ENCODE measurements at places on chromosomes 6 and 20.

- no peak for DNase-seq
Observed at GRCh38 chr6:89506716-89507617, 74.0 kb downstream of the ANKRD6 start.

DNA sequence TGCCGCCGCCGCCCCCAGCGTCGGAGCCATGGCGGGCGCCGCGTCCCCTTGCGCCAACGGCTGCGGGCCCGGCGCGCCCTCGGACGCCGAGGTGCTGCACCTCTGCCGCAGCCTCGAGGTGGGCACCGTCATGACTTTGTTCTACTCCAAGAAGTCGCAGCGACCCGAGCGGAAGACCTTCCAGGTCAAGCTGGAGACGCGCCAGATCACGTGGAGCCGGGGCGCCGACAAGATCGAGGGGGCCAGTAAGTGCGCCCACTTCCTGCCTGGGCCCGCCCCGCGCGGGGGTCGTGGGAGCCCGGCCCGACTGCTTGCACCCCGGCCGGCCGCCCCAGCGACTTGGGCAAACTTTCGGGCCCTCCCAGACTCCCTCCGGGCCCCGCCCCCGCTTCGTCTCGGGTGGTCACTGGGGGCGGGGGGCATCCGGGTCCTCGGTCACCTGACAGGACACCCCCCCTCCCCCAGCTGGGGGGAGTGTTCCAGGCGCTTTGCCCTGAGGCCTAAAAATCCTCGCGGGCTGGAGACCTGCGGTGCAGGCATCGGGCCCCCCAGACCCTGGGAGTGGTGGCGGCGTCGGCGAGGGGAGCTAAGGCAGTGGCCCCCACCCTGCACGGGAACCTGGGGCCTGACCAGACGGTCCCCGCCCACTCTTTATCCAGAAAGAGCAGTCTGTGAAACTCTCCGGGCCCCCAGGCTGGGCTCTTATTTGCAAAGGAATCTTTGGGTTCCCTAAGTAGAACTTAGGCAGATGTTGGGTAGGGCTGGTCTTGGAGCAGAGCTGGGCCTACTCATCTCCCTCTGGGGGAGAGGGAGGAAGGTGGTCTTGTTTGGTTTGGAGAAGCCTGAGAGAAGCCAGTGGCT is 501 bp downstream of the PLCG1 start:
- DNase-seq: no peak

DNA sequence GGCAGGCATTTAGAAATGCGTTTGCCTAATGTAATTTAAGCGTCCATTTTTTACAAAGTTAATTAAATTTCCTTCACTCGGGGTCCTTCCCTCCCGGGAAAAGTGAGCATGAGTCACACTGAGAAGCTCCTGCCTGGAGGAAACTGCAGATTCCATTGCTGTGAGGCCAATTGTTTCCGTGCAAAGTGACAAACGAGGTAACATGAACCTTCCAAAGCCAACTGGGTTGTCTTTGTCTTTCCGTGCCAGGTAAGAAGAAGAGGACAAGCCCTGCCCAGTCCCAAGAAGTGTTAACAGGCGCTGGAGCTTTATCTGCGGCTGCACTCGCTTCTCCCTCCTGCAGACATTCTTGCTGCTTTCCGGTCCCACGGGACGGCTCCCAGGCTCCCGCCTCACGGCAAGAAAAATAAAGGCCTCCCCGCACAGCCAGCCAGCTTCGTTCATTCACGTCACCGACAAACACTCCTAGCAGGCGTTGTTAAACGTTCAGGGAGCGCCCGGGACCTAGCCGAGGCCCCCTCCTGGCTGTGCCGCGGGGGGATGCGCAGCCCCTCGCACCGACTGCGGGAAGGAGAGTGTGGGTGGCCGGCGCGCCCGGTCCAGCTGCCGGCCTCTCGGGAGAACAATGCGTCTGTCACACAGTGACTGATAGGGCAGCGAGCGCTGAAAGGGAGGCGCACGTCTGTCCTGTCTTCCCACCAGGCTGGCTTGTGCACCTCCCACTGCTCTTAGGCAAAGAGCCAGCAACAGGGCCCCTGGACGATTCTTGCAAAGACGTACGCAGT is 61.5 kb upstream of the HDDC2 start:
- peak; percentile 59 for DNase-seq

- no peak for DNase-seq
Observed at GRCh38 chr6:37960139-37960935, 140.8 kb downstream of the ZFAND3 start.

GRCh38 chr6:26152226-26153101 is 65.2 kb downstream of the HFE start:
- no peak for DNase-seq

GRCh38 chr6:7008451-7008988 is 99.2 kb upstream of the RREB1 start:
- no peak for DNase-seq

- DNase-seq: no peak
Observed at GRCh38 chr6:27334141-27334540, 22.1 kb upstream of the POM121L2 start.

DNA sequence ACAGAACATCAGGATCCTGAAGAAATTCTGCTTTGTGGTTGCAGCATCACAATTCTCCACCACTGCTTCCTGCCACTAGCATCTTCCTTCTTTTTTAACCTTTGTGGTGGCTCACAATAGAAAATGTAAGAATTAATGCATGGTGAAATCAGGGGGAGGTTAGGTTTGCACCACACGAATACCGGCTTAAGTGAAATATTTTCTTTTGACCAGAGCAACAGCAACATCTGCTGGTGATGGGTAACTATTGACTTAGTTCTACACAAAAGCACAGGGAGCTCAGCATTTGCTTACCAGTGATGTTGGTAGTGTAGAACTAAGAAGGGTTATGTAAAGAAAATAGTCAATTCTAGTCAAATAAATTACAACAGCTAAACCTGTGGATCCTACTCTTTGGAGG is 280.5 kb downstream of the SYNE1 start:
- no peak for DNase-seq

GRCh38 chr6:159913375-159913774 is 22.6 kb downstream of the MAS1 start:
- no peak for DNase-seq

- DNase-seq: no peak
Observed at GRCh38 chr20:24481173-24481572, 11.7 kb downstream of the SYNDIG1 start.

- DNase-seq: no peak
Observed at GRCh38 chr6:163836876-163837690, 422.6 kb downstream of the QKI start.

- DNase-seq: no peak
Observed at GRCh38 chr20:38228436-38228835, 32.1 kb downstream of the KIAA1755 start.

DNA sequence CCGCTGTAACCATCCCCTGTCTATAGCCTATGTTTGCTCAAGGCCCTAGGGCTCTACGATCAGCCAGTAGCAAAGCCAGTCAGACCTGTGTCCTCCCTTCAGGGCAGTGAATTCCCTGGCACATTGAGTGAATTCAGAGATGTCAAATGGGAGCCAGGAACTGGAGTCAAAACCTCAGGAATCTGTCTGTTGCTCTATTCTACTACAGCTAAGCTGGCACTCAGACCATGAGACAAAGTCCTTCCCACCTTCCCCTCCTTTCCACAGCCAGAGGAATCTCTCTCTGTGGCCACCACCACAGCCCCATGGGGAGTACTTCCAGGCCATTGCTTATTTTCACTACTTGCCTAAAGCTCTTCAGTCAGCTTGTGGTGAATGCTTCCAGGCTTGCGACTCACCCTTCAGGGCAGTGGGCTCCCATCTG is 82.0 kb downstream of the PKIB start:
- no peak for DNase-seq

DNA sequence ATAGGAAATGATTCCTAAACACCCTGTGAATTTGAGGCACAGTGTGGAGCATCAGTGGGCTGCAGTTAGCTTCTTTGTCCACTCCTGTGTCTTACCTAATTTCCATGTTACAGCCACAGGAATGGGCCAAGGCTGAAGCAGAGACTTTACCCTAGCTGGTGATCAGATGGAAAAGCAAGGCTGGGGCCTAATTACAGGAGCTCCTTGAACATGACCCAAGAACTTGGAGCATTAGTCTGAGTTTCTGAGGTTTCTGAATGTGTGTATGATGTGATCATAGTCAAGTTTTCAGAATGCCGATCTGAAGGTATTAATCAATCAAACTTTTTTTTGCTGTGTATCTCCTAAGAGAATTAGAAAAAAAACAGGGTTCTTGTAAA is 18.0 kb downstream of the HECA start:
- no peak for DNase-seq

DNA sequence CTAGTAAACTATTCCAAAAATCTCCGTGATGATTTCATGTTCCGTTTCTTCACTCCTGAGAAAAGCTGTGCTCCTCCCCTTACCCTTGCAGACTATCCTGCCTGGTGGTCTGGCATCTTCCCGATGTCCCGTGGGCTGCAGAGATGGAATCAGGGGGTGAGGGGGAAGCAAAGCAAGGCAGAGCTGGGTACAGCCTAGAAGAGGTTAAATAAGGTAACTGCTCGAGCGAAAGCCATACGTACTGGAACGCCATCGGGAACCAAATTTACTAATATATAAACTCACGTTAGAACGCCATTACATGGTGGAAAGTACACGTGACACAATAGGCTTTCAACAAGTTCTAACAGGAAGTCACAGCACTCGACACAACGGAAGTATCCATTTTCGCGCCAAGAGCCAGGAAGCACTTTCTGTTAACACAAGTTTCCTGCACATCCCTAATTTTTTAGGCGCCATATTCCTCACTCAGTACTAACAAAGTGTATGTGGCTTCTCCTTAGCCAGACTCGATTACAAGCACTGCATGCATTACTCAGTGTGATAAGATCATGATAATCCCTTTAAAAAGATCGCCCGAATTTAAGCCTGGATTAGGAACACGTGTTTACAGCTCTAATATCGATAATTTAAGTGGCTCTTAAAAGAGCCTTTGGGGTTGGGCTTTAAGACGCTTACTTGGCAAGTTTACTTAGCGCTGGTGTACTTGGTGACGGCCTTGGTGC is 101.6 kb upstream of the PRSS16 start:
- DNase-seq: peak; percentile 63

- no peak for DNase-seq
Observed at GRCh38 chr6:36550473-36551000, 3.3 kb upstream of the STK38 start.

DNA sequence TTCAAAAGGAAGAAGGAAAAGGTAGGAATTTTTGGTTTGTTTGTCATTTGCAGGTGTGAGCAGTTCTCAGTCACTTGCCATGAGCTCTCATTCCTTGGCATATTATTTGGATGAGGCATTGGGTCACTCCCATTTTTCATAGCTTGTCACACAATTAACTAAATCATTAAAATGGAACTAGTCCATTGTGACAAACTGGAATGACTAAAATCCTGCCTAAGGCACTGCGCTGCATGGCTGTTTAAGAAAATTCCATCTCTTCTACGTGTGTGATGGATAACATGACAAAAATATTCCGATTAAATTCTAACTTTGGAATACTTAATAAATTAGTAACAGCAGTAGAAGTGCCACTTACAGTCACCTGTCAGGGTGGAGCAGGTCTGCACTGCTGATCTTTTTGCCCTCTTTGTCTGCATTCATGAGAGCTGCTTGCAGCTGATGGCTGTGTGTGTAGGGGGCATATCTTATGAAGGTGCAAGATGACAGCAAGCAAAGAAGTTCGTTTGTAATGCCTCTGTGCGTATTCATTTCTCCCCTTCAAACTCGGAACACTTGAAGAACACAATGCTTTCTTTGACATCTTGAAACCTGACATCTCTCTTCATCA is 1292.6 kb upstream of the MAP3K7 start:
- no peak for DNase-seq

DNA sequence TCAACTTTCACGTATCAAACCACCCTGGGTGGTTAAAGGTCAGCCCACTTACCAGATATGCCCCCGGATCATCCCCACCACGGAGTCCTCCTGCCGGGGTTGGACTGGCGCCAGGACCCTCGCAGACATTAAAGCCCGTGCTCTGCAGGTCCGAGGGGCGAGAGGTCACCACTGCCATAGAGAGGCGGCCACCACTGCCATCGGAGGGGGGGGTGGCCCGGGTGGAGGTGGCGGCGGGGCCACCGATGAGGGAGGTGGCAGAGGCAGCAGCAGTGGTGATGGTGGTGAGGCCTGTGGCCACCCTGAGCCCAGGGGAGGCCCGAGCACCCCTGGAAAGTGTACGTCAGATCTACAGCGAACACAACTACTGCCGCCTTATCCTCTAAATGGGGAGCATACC is 76.3 kb downstream of the ASXL1 start:
- no peak for DNase-seq

GRCh38 chr6:20286968-20287565 is 74.8 kb upstream of the MBOAT1 start:
- DNase-seq: no peak

GRCh38 chr6:36760685-36761435 is 63.2 kb downstream of the RAB44 start:
- no peak for DNase-seq

GRCh38 chr6:90397929-90398674 is 101.5 kb upstream of the BACH2 start:
- DNase-seq: no peak

DNA sequence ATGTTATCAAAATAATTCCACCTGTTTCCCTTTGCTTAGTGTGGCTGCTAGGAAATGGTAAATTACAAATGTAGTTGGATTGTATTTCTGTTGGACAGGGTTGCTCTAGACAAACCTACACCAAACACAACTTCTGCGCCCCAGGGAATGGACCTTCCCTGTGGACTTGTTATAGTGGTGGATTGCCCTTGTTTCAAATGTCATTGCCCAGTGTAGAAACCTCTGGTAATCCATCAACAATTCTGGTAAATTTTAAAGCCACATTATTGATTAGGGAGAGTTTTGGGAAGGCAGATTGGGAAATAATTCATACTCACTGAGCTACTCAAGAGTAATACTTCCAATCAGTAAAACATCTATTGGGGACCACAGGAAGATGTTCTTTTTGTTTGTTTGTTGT is 239.8 kb downstream of the ARID1B start:
- DNase-seq: no peak

DNA sequence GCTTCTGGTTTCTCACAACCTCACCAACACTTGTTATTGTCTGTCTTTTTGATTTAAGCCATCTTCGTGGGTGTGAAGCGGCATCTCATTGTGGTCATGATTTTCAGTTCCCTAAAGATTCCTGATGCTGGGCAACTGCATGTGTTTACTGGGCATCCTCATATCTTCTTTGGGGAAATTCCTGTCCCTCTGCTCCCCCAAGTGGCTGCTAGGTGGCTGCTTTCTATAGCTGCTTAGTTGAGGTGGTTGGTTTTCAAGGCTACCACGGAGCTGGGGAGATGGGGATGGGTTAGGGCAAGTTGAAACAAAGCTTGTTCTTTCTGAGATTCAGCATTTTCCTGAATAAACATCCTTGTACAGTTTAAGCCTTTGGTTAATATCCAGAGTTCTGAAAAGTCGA is 403.9 kb upstream of the SULF2 start:
- DNase-seq: no peak

- DNase-seq: no peak
Observed at GRCh38 chr20:49659056-49659455, 54.6 kb downstream of the B4GALT5 start.

DNA sequence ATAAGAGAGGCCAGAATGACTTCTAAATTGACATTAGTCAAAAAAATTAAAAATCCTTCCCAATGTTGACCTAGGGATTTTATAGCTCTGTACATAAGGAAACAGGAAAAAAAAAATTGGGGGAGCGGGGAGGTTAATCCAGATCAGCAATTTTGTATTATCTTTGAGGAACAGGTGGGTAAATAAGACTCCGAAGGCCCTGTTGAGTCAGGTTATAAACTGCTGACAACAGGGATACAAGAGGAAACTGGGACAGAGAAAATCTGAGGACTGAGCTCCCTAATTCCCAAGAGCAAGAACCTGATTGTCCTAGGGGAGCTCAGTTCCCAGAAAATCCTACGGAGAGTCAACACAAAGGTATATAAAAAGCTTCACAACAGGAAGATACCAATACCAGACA is 26.8 kb upstream of the CRIP3 start:
- no peak for DNase-seq

- DNase-seq: no peak
Observed at GRCh38 chr20:11216451-11217314, 542.9 kb upstream of the JAG1 start.
